SK-N-MC (cell line): ENCODE measurements at places on chromosomes 6 and 20.

DNA sequence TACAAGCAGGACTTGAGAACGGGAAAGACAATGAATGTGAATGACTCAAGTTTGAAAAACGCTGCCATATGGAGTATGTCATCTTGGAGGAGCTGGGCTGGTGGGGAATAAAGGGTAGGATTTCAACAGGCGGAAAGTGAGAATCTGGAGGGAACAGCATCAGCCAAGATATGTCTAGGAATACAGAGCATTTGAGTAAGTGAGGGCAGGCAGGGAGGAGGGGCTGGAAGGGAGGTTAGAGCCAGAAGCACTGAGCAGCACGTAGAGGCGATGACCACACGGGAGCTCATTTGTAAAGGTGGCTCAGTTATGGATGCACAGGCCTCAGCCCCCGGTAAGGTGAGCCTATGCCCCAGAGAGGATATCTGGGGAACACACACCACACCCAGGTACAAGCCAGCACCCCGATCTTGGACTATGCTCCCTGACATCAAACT lies 115.1 kb downstream of the ZMYND8 start:
- DNase-seq = no peak

DNA sequence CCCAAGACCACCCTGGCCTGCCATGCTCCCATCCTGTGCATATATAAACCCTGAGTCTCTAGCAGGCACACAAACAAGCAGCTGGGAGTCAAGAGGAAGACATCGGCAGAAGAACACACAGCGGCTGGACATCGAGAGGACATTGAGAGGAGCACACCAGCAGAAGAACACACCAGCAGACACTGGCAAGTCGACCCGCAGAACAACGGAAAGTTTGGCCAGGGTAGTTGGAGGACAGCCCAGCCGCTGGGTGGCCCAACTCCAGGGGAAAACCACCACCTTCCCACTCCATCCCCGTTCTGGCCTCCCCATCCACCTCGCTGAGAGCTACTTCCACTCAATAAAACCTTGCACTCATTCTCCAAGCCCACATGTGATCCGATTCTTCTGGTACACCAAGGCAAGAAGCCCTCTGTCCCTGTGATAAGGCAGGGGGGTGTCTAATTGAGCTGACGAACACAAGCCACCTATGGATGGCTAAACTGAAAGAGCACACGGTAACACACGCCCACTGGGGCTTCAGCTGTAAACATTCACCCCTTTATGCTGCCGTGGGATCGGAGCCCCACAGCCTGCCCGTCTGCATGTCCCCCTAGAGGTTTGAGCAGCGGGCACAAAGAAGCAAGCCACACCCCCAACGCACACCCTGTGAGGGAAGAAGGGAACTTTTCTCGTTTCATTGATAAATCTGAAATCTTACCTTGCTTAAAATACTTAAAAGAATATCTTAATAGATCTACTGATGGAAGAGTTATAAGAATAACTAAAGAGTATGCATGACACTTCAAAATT lies 13.8 kb downstream of the TMX4 start:
- no peak for DNase-seq

DNA sequence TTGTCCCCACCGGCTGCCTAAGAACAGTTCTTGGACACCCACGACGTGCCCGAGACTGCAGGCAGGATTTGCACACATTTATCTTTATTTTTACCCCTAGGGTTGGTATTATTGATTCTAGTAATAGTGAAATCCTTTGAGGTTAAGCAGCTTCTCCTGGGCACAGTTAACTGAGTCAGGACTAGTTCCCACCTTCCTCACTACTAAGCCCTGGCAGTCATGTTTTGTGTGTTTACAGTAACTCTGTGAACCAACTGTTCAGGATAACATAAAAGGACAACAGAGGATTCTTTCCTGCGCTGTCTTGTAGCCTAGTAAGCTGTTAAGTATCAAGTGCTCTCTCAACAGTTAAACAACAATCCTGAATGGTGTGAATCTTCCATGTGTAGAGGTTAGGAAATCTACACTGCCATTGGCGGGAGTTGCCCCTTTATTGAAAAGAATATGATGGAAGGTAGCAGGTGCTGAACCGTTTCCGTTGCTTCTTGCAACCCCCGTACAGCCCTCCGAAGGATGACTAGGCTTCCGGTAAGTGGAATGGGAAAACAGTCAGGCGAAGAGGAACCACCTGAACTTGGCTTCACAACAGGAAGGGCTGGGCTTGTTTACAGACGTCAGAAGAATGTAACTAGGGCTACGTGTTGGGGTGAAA lies 979 bp upstream of the SOD2 start:
- no peak for DNase-seq

DNA sequence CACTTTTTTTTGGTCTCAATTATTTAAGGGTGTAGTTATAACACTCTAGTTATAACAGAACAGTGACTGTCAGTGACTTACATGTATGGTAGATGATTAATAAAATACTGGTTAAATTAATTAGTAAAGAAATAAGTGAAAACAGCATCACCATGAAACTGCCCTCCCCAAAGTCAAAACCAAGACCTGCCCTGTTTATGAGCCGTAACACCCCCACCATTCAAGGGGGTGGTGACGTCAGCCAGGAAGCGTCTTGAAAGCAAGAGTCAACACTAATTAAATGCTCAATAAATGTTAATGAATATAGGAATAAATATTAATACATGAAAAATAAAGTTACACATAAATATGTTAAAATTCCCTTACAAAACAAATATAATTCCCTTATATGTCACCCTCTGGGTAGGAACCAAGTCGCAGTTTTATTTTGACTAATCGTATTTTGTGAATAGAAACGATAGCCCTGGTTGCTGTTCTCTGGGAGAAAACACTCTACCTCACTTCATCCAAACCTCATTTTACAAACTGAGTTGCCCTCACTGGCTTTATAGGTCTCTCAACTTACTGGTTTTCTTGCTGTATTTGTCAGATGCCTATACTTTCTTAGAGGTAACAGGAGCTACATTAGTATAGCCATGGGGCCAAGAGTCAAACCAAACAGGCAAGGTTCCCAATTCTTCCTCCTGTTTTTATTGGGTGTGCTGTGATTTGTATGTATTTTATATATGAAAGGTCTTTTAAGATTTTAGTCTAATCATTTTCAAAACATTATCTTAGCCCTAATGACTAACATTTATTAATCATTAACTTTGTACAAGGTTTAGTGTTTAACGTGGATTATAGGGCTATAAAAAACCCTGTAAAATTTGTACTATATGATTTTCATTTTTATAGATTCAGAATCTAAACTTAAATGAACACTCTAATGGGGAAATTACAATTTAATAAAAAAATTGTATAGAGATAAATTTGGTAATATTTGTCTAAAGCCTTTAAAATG lies 227.9 kb upstream of the IRAK1BP1 start:
- no peak for DNase-seq

DNA sequence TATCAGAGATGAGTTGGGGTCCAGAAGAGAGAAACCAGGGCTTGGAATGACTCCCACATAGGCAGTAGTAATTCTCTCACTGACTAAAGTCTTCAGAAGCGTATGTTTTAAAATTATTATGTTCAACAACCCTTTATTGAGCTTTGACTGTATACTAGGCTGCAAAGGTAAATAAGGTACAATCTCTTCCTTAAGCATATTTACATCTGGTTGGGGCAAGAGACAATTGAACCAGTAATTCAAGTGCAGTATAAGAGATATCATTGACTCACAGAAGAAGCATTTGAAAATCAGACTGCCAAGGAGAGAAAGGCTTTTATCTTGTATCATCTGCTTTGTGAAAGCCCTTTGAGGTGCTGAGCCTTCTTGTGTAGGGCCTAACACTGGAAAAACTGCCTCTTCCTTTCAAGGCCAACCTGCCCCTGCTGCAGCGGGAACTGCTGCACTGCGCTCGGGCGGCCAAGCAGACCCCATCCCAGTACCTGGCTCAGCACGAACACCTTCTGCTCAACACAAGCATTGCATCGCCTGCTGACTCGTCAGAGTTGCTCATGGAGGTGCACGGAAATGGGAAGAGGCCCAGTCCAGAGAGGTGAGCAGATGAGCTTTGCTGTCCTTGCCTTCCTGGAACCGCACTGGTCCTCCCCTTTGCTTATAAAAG lies 39.3 kb upstream of the C20orf144 start:
- DNase-seq = no peak

DNA sequence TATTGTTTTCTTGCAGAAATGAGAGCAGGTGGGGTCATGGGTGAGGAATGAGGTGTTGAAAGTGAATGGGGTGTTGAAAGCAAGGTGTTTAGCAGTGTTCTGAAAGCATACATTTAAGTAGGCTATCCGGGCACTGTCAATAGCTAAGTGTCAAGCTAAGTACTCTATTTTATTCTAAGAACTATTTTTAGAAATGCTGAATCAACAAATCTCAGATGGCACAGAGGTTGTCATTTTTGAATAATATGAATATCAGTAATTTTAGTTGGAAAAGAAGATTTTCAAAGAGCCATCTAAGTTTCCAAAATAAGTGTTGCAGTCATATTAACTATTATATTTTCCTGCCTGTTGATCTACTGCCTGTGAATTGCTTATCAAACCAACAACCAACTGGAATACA lies 21.7 kb upstream of the SLC17A3 start:
- no peak for DNase-seq

GRCh38 chr6:129419324-129419723 lies 290.7 kb downstream of the ARHGAP18 start:
- DNase-seq = no peak
